ENCODE measurements at places on chromosomes 4 and X. TPM values are rescaled to one million over a fixed set of nuclear protein-coding genes. Genes with fewer than 3 reads are reported as not detected.

The SPANXD gene
- not detected for total RNA-seq

The GCNA gene
- total RNA-seq: 3.1 TPM

The PROM1 gene
- total RNA-seq: 0.56 TPM

The IL2 gene
- total RNA-seq: 37.7 TPM

The MAGEA11 gene
- total RNA-seq: not detected

The LEF1 gene
- total RNA-seq: 239 TPM

The SUPT20HL2 gene
- total RNA-seq: not detected

The RIPPLY1 gene
- total RNA-seq: not detected

The DMRTC1 gene
- not detected for total RNA-seq
